ENCODE measurements at places on chromosomes 3 and 15. TPM values are rescaled to one million over a fixed set of nuclear protein-coding genes. Genes with fewer than 3 reads are reported as not detected.

The CELSR3 gene
- 4.4 TPM for total RNA-seq

The CSK gene
- 68.6 TPM for total RNA-seq

The AGBL1 gene
- not detected for total RNA-seq

The SLC9A9 gene
- total RNA-seq, result 0.48 TPM

The C3orf70 gene
- total RNA-seq, result not detected

The TRAT1 gene
- not detected for total RNA-seq

The ADAMTS9 gene
- total RNA-seq, result 0.55 TPM

The MAP4 gene
- total RNA-seq, result 117 TPM

The GABRR3 gene
- not detected for total RNA-seq

The OXTR gene
- 11.7 TPM for total RNA-seq

The SH2D7 gene
- not detected for total RNA-seq

The SLC25A26 gene
- total RNA-seq, result 21.1 TPM

The VWA5B2 gene
- total RNA-seq, result 0.38 TPM

The CKMT1B gene
- 4.8 TPM for total RNA-seq

The COL7A1 gene
- total RNA-seq, result 199 TPM

The HESX1 gene
- 0.23 TPM for total RNA-seq

The UBE2E2 gene
- total RNA-seq, result 40.1 TPM

The POLR2M gene
- 50.1 TPM for total RNA-seq

The NFKBIZ gene
- 7.8 TPM for total RNA-seq

The TWF2 gene
- total RNA-seq, result 71.2 TPM

The CPNE9 gene
- total RNA-seq, result 0.08 TPM

The NTRK3 gene
- 21.1 TPM for total RNA-seq

The SLC6A11 gene
- total RNA-seq, result 0.07 TPM

The SYNPR gene
- total RNA-seq, result not detected

The SNTN gene
- not detected for total RNA-seq

The AHSG gene
- total RNA-seq, result not detected

The GXYLT2 gene
- total RNA-seq, result 1.5 TPM

The NANOGP8 gene
- total RNA-seq, result not detected

The FETUB gene
- total RNA-seq, result 0.12 TPM

The PLSCR5 gene
- not detected for total RNA-seq

The PRKCD gene
- 22.4 TPM for total RNA-seq

The CNTN3 gene
- not detected for total RNA-seq

The CP gene
- total RNA-seq, result 6.5 TPM

The LMAN1L gene
- total RNA-seq, result not detected
